ENCODE measurements at places on chromosomes 6 and 20.

DNA sequence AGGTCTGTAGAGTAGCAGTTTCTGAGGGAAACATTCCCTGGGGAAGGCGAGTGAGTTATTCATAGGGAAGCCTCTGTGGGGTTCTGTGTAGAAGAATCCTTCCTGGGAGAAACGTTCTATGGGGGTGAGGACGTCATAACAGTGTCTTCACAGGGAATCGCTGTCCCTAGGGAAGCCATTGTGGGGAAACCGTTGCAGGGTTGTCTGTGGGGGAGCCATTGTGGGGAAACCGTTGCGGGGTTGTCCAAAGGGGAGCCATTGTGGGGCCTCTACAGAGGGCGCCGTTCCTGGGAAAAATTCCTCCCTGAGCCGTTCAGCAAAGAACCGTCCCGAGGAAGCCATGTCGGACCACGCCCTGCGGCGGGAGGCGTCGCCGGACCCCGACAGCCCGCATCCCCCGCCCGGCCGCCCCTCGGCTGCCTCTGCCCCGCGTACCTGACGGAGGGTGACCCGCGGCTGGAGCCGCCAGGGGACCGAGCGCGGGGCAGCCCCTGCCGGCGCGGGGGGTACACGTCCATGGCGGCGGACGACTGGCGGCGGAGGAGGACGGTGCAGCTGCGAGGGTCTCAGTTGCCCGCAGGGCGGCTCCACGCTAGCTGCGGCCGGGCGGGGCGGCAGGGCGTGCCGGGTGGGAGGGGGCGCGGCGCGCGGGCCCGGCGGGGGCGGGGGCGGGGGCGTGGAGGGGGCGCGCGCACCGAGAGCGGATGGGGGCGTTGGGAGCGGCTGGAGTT, at the start of gene DNAAF9:
Gene DNAAF9 (minus strand): TSS at position 630 of the 731 bp plus-strand sequence. CDS start 112 bp downstream, at position 518.
- DNase-seq, result peak; percentile 58

DNA sequence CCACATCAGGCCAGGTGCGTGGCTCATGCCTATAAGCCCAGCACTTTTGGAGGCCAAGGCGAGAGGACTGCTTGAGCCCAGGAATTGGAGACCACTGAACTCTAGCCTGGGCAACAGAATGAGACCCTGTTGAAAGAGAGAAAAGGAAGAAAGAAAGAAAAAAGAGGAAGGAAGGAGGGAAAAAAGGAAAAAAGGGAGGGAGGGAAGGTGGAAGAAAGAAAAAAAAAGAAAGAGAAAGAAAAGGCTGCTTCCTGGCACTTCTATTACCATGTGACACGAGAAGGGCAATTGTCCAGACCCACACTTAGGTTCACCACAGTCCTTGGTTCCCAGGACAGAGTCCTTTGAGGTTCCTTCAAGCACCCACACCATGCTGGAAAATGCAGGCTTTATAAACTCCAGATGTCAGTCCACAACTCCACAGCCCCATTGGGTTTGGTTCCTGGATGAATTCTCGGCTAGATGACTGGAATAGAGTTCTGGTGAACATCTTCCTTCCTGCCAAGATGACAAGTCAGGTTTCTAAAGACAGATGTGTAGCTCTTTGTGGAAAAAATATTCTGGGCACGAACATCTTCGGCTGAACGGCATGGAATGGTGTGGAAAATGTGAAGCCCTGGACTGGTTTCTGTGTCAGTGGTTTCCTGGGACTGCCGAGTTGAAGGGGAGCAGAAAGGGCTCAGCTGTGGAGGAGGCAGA, 32.5 kb downstream of the NT5E start:
- no peak for DNase-seq

- DNase-seq, result no peak
These were observed 2.5 kb upstream of the PMEPA1 start for GRCh38 chr20:57712341-57712740.

GRCh38 chr6:168949981-168950857, 303.4 kb downstream of the THBS2 start:
- no peak for DNase-seq

DNA sequence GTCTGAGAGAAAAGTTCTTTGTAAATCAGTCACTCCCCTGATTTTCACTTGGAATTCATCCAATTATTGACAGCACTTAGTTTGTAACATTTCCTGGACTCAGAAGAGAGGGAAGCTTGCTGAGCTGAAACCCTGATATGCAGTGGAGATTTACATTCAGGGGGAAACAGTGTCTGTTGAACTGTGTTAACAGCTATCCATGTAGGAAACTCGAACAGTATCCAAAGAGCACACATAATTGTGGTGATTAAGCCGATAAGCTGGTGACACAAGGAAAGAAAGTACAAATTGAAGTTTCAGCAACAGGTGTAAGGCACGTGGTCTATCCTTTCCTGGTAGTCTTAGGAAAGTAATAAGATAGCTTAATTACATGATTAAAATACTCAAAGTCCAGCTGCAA, 78.1 kb upstream of the FLRT3 start:
- DNase-seq, result no peak

DNA sequence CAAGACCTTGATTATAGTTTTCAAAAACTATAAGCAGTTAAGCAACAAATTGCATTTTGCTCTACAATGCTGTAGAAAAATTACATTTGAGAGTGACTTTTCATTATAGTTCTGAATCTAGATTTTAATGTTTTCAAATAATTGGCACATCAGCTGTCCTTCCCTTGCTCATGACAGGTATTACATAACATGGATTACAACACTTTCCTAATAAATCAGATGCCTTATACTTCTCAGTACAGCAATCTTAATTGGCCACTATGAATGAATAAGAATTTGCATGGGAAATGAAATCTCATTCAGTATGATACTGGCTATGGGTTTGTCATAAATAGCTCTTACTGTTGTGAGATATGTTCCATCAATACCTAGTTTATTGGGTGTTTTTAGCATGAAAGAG, 29.9 kb downstream of the HSF2 start:
- DNase-seq, result no peak

GRCh38 chr20:23346002-23346401, 4.6 kb upstream of the NXT1 start:
- no peak for DNase-seq

DNA sequence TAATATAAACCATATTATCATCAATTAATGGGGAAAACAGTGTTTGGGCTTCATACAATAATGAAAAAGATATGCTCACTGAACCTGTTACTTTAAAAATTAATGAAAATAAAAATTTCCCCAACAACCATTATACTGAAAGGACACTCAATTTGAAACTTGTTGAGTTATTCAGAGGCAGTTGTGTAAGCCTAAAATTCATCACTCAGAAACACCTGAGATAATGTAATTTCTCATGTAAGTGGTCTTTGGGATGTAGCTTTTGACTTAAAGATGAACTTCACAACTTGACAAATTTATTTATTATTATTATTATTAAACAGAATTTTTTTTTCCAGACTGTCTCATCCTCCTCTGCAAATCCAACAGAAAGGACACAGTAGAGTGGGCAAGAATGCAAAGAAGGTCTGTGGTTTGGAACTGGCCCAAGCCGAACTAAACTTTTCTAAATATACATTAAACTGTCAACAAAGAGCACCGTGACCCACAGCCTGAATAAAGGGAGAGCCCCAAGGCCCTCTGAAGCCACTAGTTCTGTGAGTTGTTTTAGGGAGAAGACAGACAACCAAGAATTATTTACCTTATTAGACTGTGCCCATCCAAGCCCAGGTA, 32.2 kb upstream of the HEY2 start:
- DNase-seq, result no peak

- DNase-seq, result no peak
These were observed 49.3 kb upstream of the FLRT3 start for GRCh38 chr20:14386726-14387125.

DNA sequence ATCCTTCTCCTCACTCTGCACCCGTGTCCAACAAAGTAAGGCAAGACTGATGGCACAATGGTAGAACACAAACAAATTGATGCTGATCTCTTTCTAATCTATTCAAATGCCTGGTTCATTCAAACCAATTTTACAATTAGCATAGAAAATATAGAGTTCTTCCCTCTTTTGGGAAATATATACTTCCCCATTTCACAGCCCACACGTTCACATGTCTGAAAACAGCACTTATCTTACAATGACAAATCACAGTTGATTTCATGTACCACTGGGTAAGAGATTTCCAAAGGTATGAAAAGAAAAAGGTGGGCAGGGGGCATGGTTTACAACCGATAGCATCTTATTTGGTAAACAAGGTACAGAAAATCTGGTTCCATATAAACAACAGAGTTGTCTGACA, 137.6 kb downstream of the RNGTT start:
- peak; percentile 2 for DNase-seq

DNA sequence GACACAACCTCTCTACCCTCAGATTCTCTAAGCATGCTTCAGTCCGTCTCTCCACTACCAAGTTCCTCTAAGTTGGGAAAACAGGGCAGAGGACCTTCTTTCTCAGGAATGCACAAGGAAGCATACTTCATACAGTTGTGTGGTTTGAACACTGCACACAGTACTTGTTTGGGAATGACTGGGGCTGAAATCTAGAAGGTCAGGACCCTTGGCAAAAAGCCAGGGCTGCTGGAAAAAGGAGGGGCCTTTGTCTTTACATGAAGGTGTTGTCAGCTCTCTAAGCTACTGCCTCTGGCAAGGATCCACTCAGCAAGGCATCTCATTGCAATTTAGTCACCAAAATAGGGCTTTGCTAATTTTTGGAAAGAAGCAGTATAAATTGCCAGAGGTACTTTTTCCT, 20.7 kb upstream of the HEY2 start:
- DNase-seq, result no peak
